ENCODE measurements at places on chromosomes 7 and 10. TPM values are rescaled to one million over a fixed set of nuclear protein-coding genes. Genes with fewer than 3 reads are reported as not detected.

GRCh38 chr7:120832803-120833202, 25.1 kb downstream of the TSPAN12 start:
- DNase-seq, result no peak

GRCh38 chr10:96089116-96089515, 41.0 kb upstream of the ZNF518A start:
- no peak for DNase-seq

DNA sequence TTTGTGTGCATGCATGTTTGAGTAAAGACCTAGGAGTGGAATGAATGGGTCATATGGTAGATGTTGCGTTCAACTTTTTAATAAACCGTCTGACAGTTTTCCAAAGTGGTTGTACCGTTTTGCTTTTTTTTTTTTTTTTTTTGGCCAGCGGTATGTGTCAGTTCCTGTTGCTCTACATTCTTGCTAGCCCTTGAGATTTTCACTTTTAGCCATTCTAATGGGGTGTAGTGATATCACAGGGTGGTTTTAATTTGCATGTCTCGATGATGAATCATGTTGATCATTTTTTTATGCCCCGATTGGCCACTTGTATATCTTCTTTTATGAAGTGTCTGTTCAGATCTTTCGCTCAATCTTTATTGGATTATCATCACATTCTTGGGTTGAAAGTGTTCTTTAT, 320.7 kb downstream of the CAMK1D start:
- DNase-seq, result no peak

- no peak for DNase-seq
These were observed 196.0 kb upstream of the FZD1 start for GRCh38 chr7:91068136-91068795.

GRCh38 chr7:7819442-7820247, 101.2 kb upstream of the RPA3 start:
- DNase-seq, result no peak

GRCh38 chr10:7314170-7314569, 96.7 kb downstream of the SFMBT2 start:
- DNase-seq, result no peak

DNA sequence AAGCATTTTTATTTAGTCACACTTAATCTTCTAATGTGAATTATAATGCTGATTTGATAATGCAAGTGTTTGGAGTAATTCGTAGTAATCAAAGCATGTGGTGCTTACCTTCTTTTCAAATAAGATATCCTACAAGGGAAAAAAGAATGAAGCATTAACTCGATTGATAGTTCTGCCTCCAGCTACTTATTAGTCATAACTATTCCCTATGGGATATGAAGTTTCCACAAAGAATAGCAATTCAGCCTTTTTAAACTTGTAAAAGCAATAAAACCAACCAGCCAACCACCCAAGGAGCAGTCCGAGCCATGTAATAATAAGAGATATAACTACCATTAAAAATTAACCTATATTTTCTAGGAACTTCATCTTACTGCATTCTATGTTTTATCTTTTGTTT, 11.6 kb downstream of the COL28A1 start:
- no peak for DNase-seq

- DNase-seq, result no peak
These were observed 279.8 kb upstream of the CACNA2D1 start for GRCh38 chr7:82723411-82723810.

DNA sequence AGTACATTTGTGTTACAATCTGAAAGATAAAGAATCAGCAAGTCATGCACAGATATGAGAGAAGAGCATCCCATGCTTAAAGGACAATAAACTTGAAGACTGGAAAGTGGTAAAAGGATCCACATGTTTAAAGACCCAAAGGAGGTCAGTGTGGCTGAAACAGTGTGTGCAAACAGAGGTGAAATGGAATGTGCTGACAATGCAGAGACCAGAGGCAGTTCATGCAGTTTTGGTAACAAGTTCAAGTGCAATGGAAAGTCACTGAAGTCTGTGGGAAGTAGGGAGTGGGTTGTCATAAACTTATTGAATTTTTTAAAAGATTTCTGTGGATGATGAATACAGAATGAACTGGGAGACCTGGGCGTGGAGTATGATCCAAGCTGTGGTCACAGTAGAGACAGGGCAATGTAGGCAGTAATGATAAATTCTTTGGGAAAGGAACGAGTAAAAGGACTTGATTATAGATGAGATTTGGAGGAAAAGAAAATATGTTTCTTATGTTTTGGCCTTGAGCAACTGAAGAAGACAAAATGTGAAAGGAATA, 408.0 kb downstream of the HGF start:
- no peak for DNase-seq

- DNase-seq, result peak; percentile 27
These were observed 51.9 kb upstream of the ABLIM1 start for GRCh38 chr10:114709984-114710383.

DNA sequence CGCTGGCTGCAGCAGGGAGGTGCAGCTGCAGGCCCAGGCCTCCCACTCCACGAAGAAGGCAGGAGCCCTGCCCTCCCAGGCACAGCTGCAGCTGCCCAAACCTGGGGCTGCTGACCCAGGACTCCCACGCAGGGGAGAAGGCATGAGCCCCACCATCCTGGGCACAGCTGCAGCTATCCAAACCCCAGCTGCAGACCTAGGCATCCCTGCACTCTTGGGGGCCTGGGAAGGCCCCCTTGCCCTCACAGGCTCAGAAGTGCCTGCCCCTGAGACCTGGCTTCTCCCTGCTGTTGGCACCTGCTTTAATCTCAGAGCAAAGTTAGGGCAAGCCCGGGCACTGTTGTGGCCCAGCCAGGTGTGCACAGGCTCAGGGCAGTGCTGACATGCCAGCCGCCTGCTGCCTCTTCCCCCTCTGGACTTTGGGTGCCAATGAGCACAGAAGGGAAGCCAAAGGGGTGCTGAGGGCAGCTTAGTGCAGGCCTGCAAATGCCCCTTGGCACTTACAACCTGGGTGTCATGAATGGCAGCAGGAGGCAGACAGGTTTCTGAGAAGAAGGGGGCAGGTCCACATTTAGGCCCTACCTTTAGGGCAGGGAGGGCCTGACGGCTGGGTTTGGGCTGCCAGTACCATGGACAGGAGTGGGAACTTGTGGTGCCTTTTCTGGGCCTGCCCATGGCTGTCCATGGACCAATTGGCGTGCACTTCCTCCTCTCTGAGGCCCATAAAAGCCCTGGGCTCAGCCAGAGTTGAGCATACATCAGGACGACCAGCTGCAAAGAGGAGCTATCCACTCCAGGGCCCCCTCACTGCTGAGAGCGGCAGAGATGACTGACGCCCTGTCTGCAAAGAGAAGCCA, 31.1 kb downstream of the CRTAC1 start:
- DNase-seq, result no peak

- DNase-seq, result peak; percentile 79
These were observed 35.4 kb downstream of the BAG3 start for GRCh38 chr10:119686465-119687191.

GRCh38 chr10:100033766-100034418, 24.1 kb upstream of the DNMBP start:
- DNase-seq, result no peak

DNA sequence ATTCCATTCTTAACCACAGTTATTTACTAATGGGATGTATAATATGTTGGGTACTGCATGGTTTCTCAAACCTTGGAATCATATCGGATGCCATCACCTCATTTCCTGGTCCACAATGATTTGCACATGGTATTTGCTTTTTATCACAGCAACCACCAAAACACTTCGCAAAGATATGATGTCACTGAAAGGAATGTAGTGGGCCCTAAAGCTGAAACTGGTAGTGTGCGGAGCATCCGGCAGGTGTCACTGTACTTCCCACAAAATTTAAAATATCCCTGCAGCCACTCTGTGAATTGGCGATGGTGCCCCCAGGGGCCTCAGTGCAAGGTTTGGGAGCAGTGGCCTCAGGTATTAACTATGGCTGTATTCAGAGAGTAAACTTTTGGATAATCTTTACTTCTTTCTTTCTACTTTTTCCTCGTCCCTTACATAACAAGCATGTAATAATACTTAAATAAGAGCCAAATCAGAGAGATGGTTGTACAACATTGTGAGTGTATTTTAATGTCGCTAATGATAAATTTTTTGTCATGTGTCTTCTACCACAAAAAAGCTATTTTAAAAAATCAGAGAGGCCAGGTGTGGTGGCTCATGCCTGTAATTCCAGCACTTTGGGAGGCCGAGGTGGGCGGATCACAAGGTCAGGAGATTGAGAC, 66.2 kb downstream of the FAM241B start:
- peak; percentile 48 for DNase-seq

GRCh38 chr10:124090601-124091209, 2.7 kb downstream of the CHST15 start:
- no peak for DNase-seq

- no peak for DNase-seq
These were observed 111.2 kb upstream of the KLF6 start for GRCh38 chr10:3896161-3896560.

- no peak for DNase-seq
These were observed 349.7 kb upstream of the MBL2 start for GRCh38 chr10:53122281-53122680.

- no peak for DNase-seq
These were observed 59.3 kb downstream of the NUDCD3 start for GRCh38 chr7:44431091-44431608.

- DNase-seq, result peak; percentile 28
These were observed 3.2 kb upstream of the ZNF248 start for GRCh38 chr10:37860494-37861190.

- DNase-seq, result no peak
These were observed 28.1 kb downstream of the LRRC4 start for GRCh38 chr7:128003167-128003566.

DNA sequence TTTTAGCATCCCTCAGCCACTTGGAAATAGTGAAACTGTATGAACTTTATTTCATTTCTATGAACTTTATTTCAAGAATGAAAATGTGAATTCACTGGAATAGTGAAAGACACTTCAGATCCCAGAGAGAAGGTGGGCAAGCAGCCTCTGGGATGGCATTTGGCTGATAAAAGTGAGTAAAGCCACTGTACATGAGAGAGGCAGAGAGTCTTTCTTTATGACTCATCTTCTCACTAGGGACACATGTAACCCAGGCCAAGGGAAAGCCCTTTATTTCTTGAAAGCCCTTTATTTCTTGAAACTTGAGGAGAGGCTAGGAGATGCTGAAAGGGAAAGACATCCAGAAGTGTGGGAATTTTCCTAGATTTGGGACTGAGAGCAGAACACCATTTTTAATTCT, 148.9 kb upstream of the SMIM30 start:
- no peak for DNase-seq

The PDK4 gene
- total RNA-seq, result 0.33 TPM

The PNLIPRP3 gene
- total RNA-seq, result not detected

The VWC2 gene
- total RNA-seq, result not detected

The MMD2 gene
- not detected for total RNA-seq

The PGAM2 gene
- total RNA-seq, result not detected

The ACBD5 gene
- total RNA-seq, result 12.8 TPM

The NT5C3A gene
- total RNA-seq, result 27.8 TPM

The TAS2R4 gene
- not detected for total RNA-seq

The ACTL6B gene
- not detected for total RNA-seq
